HuH-7.5 (cell line): ENCODE measurements at places on chromosomes 12 and 14.

GRCh38 chr12:130645751-130646150 lies 70.3 kb downstream of the RIMBP2 start:
- DNase-seq = no peak

GRCh38 chr12:57461917-57462250 lies 2.3 kb downstream of the GLI1 start:
- no peak for DNase-seq

- no peak for DNase-seq
These were observed 5.3 kb downstream of the OASL start for GRCh38 chr12:121033625-121034349.

DNA sequence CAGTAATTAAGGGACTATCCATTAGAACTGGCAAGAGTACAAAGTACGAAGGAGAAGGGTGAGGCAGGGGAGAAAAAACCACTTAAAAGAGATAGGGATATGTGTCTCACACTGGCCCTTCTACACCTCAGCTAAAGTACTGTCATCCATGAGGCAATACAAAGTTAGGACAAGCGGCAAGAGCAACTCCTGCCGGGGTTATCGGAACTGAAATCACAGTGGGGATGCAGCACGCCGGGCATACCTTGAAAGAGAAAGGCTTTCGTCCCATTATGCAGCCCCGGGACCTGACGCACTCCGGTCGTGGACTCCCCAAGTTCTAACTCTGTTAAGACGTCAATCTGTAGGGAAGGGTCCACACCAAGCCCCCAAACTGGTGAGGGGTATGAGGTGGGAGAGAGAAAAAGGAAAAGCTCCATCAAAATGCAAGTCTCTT lies 1.1 kb downstream of the NELL2 start:
- DNase-seq = peak; percentile 19

DNA sequence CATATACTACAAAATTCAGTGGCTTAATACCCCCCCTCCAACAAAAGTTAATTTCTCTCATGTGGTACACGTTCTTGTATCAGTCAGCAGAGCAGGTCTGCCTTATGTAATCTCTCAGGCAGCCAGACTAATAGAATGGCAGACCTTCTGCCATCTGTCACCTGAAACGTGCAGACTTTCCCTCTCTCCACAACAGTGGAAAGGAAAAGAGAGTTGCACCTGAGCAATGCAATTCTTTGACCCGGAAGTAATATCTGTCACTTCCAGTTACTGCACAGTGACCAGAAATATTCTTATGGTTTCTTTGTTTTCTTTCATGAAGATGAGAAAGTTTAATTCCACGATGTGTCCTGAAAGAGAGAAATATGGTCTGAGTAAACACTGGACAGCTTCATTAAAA lies 14.4 kb downstream of the KERA start:
- no peak for DNase-seq
